ENCODE measurements at places on chromosomes 11 and 22.

- DNase-seq: no peak
- no peak overlapping the region for H3K4me3 ChIP-seq
- no peaks in the 10 kb centered on the region for H3K36me3 ChIP-seq
- H3K27me3 ChIP-seq: no peaks in the 10 kb centered on the region
Measured at GRCh38 chr22:39220890-39221850, 23.6 kb downstream of the PDGFB start.

DNA sequence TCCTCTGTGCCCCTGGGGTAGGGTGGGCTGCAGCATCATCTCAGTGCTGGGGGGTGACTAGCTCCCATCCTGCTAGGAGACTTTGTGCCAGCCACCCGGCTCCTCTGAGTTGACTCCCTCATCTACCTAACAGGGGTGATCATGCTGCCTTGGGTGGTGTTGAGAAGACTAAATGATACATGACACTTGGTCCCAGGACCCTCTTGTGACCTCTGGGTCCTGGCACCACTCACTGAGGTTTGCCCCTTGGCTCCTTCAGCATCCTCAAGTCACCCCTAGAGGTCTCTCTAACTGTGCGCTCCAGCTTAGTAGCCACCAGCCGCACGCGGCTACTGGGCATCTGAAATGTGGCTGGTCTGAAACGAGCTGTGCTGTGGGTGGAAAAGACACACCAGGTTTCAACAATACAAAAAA, 72.1 kb downstream of the LRRC32 start:
- peak; percentile 74 for DNase-seq
- no peaks in the 10 kb centered on the region for H3K27me3 ChIP-seq
- H3K4me1 ChIP-seq: no peaks in the 10 kb centered on the region

DNA sequence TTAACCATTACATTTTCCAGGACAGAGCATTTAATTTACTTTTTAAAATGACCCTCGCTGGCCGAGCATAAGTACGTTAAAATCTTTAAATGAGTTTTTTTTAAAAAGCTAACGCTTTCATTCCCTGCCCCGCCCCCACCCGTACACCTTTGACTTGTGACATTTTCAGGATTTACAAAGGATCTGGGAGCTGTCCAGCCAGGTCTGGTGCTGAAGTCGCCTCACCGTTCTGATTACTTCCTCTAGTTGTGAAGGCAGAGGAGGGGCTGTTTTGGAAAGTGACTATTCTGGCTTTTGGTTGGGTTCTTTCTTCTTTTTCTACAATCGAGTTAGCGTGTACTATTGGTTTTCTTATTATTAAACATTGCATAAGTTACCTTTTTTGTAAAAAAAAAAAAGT, 2.9 kb downstream of the C11orf87 start:
- H3K4me1 ChIP-seq: peaks cover 2% of the 10 kb centered on the region
- H3K4me3 ChIP-seq: no peak overlapping the region
- peak; percentile 77 for DNase-seq
- no peak overlapping the region for H3K27ac ChIP-seq
- H3K27me3 ChIP-seq: peaks cover 14% of the 10 kb centered on the region

DNA sequence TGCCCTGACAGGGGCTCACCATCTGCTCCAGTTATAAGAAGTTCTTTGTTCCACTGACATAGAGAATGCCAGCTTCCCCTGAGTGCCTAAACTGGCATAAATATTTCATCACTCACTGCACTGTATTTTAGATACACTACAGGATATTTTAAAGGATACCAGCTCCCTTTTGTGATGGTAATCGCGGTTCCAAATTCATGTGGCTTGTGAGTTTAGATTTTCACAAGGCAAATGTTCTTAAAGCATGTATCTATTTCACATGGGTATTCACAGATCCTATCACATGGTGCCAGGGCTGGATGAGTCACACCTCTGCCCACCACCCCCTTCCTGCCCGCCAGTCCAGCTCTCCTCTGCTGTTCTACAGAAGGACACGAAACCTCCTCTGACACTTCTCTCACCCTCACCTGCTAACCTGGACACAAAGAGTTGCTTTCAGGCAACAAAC, 105.5 kb downstream of the KCNC1 start:
- H3K36me3 ChIP-seq: no peaks in the 10 kb centered on the region
- no peak overlapping the region for H3K27ac ChIP-seq
- no peak for DNase-seq
- no peaks in the 10 kb centered on the region for H3K27me3 ChIP-seq
- H3K4me1 ChIP-seq: no peaks in the 10 kb centered on the region

DNA sequence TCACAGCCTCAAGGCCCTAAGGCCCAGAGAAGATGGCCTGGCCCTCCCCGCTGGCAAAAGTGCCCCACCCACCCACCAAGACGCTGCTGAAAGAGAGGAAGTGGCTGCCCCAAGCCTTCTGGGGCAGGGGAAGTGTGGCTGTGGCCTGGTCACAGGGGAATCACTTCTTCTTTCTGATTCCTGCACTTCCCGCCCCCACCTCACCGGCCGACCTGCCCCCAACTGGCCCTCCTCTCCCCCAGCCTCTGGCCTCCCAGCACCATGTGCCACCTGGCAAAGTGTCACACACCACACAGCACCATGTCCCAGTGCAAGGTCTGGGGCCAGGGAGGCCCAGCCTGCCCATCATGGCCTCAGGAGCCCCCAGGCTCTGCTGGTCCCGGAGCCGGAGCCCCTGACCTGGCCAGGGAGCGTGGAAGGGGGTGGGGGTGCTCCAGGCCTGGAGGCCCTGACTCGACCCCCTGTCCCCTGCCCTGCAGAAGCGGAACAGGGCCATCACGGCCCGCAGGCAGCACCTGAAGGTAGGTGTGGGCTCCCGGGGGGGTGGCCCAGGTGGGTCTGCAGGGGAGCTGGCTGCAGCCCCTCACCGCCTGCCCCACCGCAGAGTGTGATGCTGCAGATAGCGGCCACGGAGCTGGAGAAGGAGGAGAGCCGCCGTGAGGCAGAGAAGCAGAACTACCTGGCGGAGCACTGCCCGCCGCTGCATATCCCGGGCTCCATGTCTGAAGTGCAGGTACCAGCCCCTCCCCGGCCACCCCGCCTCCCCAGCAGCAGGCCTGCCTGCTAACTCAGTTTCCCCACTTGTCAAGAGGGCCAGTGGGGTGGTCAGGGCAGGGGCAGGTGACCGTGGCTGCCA, 1.4 kb downstream of the TNNI2 start:
- H3K4me1 ChIP-seq: no peaks in the 10 kb centered on the region
- DNase-seq: no peak
- no peak overlapping the region for H3K27ac ChIP-seq
- H3K36me3 ChIP-seq: no peaks in the 10 kb centered on the region

- DNase-seq: peak; percentile 67
- H3K4me1 ChIP-seq: no peaks in the 10 kb centered on the region
- no peak overlapping the region for H3K4me3 ChIP-seq
- H3K27me3 ChIP-seq: no peaks in the 10 kb centered on the region
Measured at GRCh38 chr11:47057365-47057764, 119.3 kb downstream of the ARFGAP2 start.

- H3K36me3 ChIP-seq: no peaks in the 10 kb centered on the region
- H3K4me1 ChIP-seq: peaks cover 14% of the 10 kb centered on the region
- H3K27me3 ChIP-seq: no peaks in the 10 kb centered on the region
- peak overlapping the region; percentile 98 for H3K27ac ChIP-seq
Measured at GRCh38 chr11:83723999-83724398, 437.8 kb upstream of the CCDC90B start.

- peaks cover 12% of the 10 kb centered on the region for H3K4me1 ChIP-seq
- H3K36me3 ChIP-seq: peaks cover 5% of the 10 kb centered on the region
- no peak for DNase-seq
- no peak overlapping the region for H3K4me3 ChIP-seq
- H3K27ac ChIP-seq: no peak overlapping the region
Measured at GRCh38 chr11:3375552-3375951, 3.4 kb downstream of the ZNF195 start.

GRCh38 chr11:68008381-68009337, 1.5 kb upstream of the ALDH3B1 start:
- no peak overlapping the region for H3K27ac ChIP-seq
- H3K36me3 ChIP-seq: no peaks in the 10 kb centered on the region
- no peak overlapping the region for H3K4me3 ChIP-seq
- no peaks in the 10 kb centered on the region for H3K4me1 ChIP-seq
- DNase-seq: no peak
- no peaks in the 10 kb centered on the region for H3K27me3 ChIP-seq
